ENCODE measurements at places on chromosomes 4 and X.

DNA sequence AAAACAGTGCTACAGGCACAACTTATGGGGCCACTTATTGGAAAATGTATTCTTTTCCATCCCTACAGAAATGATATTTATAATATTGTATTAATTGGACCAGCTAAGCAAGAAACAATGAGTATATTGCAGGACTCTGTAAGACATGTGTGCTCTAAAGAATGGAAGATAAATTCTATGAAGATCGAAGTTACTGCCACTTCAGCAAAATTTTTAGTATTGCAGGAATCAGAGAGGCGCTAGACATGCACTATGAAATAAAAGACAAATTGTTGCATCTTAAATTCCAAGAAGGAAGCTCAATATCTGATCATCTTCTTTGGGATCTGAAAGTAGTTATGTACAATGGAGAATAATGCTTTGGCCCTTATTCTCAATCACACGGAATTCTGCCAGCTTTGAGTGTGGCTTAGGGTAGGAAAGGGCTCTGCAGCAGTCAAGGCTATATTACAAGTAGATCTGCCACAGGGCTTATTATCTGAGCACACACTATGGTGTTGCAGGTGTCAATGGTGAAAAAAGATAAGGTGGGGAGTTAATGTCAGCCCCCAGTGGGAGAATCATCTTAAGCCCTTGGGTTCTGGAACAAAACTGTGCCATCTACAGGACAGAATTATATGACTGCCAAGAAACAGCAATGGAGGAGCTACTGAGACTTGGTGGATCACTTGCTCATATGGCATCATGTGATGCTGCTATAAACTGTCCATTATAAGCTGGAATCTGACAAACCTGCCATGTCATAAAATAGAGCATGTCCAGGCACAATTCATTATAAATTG, 334.0 kb upstream of the NDST3 start:
- H3K27me3 ChIP-seq, result no peaks in the 10 kb centered on the region
- H3K4me3 ChIP-seq, result no peak overlapping the region
- H3K4me1 ChIP-seq, result no peaks in the 10 kb centered on the region
- H3K36me3 ChIP-seq, result no peaks in the 10 kb centered on the region
- DNase-seq, result peak; percentile 3
- no peak overlapping the region for H3K27ac ChIP-seq

DNA sequence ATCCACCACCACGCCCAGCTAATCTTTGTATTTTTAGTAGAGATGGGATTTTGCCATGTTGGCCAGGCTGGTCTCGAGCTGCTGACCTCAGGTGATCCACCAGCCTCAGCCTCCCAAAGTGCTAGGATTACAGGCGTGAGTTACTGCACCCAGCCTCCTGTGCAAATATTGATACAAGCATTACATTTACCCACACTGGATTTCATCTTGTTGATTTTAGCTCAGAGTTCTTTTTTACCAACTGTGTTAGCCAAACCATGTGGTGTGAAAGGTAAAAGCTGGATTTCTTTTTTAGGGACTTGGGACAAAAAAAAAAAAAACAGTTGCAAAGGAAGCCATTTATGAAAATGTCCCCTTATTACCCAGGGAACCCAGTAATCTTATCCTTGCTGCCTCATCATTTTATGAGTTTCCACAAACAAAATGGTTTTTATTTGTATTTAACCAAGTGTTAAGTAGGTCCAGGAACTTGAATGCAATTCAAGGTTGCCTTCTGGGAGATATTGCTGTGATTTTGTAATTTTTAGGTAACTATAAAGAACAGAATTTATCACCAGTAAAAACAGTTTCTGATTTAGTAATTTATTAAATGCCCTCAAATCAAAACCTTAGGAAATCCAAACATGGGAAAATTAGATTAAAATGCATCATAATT, 202.5 kb downstream of the PALLD start:
- no peak for DNase-seq
- H3K27me3 ChIP-seq, result no peaks in the 10 kb centered on the region
- H3K27ac ChIP-seq, result no peak overlapping the region
- no peaks in the 10 kb centered on the region for H3K4me1 ChIP-seq

DNA sequence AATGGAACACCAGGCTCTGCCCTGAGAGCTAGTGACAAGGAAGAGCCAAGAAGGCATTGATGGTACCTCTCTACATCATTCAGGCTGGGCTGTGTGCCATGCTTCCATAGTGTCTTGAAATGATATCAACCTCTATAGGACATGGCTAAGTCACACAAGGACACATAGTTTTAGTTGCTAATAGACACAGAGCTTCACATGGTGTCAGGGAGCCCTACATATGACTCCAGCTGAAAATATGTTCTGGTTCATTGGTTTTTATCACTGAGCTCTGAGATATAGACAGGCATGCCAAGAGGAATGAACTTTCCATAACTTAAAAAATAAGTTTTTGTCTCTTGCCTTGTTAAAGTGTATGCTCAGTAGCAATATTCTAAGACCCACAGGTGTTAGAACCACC, 72.1 kb upstream of the PRKG2 start:
- H3K4me3 ChIP-seq, result no peak overlapping the region
- no peaks in the 10 kb centered on the region for H3K27me3 ChIP-seq
- no peak overlapping the region for H3K27ac ChIP-seq
- no peaks in the 10 kb centered on the region for H3K36me3 ChIP-seq
- no peaks in the 10 kb centered on the region for H3K4me1 ChIP-seq

DNA sequence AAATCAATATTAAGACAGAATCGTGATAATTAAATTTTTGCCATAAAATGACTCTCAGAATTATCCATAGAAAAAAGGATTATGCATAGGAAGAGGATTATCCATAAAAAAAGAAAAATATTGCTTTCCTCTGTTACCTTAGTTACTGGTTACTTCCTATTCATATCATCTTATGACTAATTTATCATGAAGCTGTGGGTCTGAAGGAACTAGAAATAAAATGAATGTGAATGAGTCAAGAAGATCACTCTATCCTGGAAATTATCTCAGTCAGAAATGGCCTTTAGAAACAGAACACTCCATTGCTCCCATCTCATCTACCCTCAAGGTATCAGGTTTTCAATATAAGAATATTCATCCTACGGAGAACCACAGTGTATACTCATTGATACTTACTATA, 19.4 kb downstream of the RPS6KA6 start:
- DNase-seq, result no peak
- H3K4me1 ChIP-seq, result no peaks in the 10 kb centered on the region
- no peaks in the 10 kb centered on the region for H3K27me3 ChIP-seq
- H3K4me3 ChIP-seq, result no peak overlapping the region
- no peaks in the 10 kb centered on the region for H3K36me3 ChIP-seq
- no peak overlapping the region for H3K27ac ChIP-seq

GRCh38 chr4:53653484-53654053, 62.3 kb upstream of the LNX1 start:
- H3K27ac ChIP-seq, result no peak overlapping the region
- no peak overlapping the region for H3K4me3 ChIP-seq
- H3K4me1 ChIP-seq, result peaks cover 4% of the 10 kb centered on the region

GRCh38 chr4:55321707-55322264, 24.3 kb upstream of the SRD5A3 start:
- H3K4me1 ChIP-seq, result no peaks in the 10 kb centered on the region
- no peak overlapping the region for H3K4me3 ChIP-seq
- peak; percentile 77 for DNase-seq
- H3K27me3 ChIP-seq, result no peaks in the 10 kb centered on the region
- no peak overlapping the region for H3K27ac ChIP-seq
- H3K36me3 ChIP-seq, result no peaks in the 10 kb centered on the region

DNA sequence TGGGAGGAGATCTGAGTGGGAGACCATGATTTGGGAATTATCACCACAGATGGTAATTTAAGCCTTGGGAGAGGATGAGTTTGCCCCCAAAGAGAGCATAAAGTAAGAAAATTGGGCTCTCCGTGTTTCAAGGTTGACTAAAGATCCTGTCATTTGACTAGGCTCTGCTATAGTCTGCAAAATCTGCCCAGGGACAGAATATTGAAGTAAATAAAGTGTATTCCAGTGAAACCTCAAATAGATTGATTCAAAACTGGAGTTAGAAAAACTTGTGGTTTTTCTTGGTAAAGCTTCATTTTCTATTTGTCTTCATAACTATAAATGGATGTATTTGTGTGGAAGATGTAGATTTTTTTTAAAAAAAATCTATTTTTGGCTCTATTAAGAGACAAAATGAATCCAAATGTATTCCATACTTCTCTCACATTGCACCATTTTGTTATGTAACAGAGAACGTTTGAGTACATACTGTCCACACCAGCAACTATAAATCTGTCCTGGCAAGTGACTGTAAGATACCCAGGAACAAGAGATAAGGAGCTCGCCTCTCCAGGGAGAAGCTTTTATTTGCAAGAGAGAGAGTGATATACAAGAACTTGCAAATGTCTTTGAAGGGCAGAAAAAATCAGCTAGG, 170.2 kb downstream of the CBR4 start:
- H3K4me3 ChIP-seq, result no peak overlapping the region
- no peak overlapping the region for H3K27ac ChIP-seq
- DNase-seq, result no peak
- peaks cover 13% of the 10 kb centered on the region for H3K36me3 ChIP-seq

GRCh38 chr4:93911671-93912070, 83.1 kb downstream of the ATOH1 start:
- no peaks in the 10 kb centered on the region for H3K36me3 ChIP-seq
- H3K4me1 ChIP-seq, result no peaks in the 10 kb centered on the region
- H3K27ac ChIP-seq, result no peak overlapping the region
- H3K4me3 ChIP-seq, result no peak overlapping the region
- DNase-seq, result no peak
- H3K27me3 ChIP-seq, result no peaks in the 10 kb centered on the region

GRCh38 chrX:11423362-11423818, 130.2 kb downstream of the AMELX start:
- no peaks in the 10 kb centered on the region for H3K4me1 ChIP-seq
- H3K27me3 ChIP-seq, result peaks cover 5% of the 10 kb centered on the region
- no peak for DNase-seq
- H3K36me3 ChIP-seq, result no peaks in the 10 kb centered on the region

GRCh38 chrX:31629195-31629594, 557.4 kb upstream of the FTHL17 start:
- H3K27ac ChIP-seq, result no peak overlapping the region
- H3K4me3 ChIP-seq, result no peak overlapping the region
- no peaks in the 10 kb centered on the region for H3K27me3 ChIP-seq

GRCh38 chr4:13007802-13008470, 476.2 kb downstream of the RAB28 start:
- no peaks in the 10 kb centered on the region for H3K4me1 ChIP-seq
- no peaks in the 10 kb centered on the region for H3K36me3 ChIP-seq
- H3K4me3 ChIP-seq, result no peak overlapping the region
- no peak overlapping the region for H3K27ac ChIP-seq

DNA sequence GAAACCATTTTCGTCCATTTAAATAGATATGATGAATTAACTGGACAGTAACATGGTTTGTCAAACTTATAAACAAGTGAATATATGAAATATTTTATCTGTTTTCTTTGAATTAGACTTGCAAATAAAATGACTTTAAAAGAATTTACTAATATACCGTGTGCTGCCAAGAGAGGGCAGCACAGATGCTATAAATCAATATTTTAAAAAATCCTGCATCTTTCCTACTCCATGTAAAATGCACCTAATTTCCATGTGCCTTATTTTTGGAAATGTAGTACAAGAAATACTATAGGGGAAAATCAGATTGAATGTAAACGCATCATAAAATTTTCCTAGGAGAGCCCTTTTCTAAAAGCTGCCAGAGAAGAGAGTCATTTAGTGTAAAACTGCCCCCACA, 62.2 kb downstream of the PRKX start:
- H3K27ac ChIP-seq, result no peak overlapping the region
- H3K4me3 ChIP-seq, result no peak overlapping the region
- no peaks in the 10 kb centered on the region for H3K27me3 ChIP-seq
- no peak for DNase-seq
- no peaks in the 10 kb centered on the region for H3K4me1 ChIP-seq

GRCh38 chr4:125368146-125368545, 53.4 kb downstream of the FAT4 start:
- DNase-seq, result no peak
- H3K4me3 ChIP-seq, result no peak overlapping the region
- H3K4me1 ChIP-seq, result no peaks in the 10 kb centered on the region
- H3K36me3 ChIP-seq, result no peaks in the 10 kb centered on the region

- DNase-seq, result no peak
- no peaks in the 10 kb centered on the region for H3K27me3 ChIP-seq
- no peaks in the 10 kb centered on the region for H3K36me3 ChIP-seq
- no peaks in the 10 kb centered on the region for H3K4me1 ChIP-seq
- no peak overlapping the region for H3K27ac ChIP-seq
Observed at GRCh38 chr4:34157547-34157946, 2086.8 kb downstream of the ARAP2 start.

Data from neuronal stem cell (in vitro differentiated cells).